GM12864 (cell line): ENCODE measurements at places on chromosomes 11 and 22.

DNA sequence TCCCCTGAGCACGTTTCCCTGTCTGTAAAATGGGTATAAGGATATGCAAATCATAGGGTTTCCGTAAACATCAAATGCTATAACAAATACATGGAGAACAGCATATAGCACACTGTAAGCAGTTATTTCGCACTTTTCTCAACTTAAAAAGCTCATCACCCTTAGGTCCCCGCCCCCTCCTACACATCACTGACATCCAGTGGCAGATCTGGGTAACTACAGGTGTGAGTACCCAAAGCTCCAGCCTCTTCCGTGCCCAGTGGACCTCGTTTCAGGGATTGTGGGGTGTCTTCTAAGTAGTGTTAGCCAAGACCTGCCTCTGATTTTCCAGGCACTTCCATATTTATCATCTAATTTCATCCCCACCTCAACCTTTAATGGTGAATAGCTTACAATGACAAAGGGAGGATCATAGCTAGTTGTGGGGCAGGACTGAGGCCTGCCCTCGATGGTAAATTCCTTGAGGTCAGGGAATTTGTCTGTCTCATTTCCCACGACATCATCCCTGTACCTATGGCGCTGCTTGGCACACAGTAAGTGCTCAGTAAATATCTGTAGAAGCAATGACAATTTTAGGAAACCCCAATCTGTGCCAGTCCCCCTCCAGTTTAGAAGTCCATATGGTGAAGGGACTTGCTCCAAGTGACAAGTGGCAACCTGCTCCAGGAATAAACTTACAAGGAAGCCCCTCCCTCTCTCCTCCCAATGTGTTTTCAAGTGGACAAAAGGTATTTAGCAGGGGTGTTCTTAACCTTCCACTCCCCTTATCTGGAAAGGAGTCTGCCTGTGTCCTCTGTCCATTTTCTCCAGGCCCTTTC lies 340.5 kb downstream of the TENM4 start:
- DNase-seq = peak; percentile 15

DNA sequence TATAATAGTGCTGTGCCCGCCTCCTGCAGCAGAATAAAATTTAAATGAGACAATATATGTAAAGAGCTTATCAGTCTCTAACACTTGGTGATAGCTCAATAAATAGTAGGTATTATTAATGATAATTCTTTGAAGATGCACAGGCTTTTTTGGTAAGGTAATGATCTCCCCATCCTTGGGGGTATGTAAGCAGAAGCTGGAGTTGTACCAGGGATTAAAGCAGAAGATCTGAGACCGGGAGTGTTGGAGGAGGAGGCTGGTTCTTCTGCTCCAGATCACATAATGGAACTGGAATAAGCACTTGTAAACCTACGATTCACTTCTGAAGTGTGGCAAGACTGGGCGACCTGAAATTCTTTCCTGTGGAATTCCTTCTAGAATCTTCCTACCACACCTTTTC lies 8.4 kb downstream of the VSTM5 start:
- no peak for DNase-seq

DNA sequence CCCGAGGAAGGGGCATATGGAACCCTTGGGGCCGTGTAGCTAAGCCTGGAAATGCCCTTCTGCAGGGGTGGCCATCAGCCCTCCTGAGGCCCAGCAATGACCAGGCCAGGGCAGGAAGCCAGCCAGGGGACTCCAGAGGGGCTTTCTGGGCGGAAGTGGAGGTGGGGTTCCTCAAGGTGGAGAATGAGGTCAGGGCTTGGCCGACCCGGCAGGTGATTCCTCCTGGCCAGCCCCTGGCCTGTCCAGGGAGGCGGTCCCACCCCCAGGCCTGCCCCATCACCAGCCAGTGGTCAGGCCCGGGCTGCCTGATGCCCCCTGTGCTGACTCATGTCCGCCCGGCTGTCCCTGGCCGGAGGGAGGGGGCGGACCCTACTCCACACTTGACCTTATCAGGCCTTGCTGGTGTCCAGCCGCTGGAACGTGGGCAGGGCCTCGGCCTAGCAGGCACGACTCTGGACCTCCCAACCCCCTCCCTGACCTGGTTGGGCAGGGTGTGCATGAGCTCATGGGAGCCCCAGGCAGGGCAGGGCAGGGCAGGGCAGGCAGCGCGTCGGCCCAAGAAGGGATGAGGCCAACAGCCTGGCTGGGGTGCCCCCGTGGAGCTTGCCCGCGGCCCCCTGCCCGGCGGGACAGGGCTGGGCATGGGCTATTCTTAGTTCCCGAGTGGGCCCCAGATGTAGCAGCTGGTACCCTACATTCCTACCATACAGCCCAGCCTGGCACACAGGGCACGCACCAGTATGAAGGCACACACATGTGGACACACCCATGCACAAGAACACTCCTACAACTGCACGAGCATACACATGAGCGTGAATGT lies 35.9 kb downstream of the RPL3 start:
- DNase-seq = no peak

GRCh38 chr11:134478176-134478575 lies 66.1 kb upstream of the B3GAT1 start:
- DNase-seq = no peak

- no peak for DNase-seq
These were observed 62.7 kb upstream of the FTH1 start for GRCh38 chr11:62030071-62030684.

GRCh38 chr11:130071211-130071712 lies 1.6 kb downstream of the APLP2 start:
- no peak for DNase-seq

GRCh38 chr11:44165432-44165831 lies 70.0 kb downstream of the EXT2 start:
- DNase-seq = no peak

DNA sequence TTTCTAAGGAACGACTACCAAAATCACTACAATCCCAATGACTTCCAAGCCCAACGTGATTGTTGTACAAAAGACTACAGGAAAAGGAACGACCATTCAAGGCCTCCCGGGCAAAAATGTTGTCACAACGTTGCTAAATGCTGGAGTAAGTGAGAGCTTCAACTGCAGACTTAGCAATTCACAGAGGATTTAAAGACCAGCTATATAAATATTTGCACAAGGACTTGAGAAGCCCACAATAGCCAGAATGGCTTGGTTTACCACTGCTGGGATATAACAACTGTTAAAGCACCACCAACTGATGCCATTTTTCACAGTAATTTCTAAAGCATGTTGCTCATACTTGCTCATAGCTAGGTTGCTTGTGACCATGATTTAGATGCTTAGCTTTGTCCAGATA lies 78.3 kb downstream of the EMSY start:
- DNase-seq = no peak

DNA sequence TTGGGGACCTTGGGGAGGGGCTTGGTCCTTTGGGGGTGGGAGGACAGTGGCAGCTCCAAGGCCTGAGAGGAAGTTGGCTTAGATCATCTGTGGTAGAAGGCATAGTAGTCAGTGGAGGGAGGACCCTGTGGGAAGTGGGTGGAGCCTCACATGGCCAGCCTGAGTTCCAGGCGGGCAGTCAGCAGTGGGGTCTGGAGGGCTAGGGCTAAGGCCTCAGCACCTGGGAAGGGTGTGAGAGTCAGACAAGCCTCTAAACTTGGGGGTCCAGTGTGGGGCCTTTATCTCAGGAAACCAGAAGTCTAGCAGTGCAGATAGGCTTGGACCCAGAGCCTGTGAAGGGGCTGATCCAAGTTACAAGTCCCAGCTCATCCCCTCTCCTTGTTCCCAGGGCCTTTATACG lies 4.0 kb downstream of the NLRX1 start:
- DNase-seq = no peak

DNA sequence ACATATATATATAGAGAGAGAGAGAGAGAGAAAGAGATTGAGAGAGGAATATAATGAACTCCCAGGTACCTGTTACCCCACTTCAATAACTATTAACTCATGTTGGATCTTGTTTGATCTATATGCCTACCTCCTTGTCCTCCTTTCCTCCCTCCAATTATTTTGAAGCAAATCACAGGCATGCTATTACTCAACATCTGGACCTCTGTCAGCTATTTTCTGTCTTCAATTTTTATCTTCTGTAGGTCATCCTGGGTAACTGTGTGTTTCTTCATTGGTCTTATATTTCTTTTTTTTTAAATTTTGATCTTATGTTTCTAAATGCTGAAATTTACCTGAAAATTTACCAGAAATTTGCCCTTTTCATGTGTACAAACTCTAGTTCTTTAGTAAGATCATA lies 24.8 kb downstream of the UVRAG start:
- no peak for DNase-seq

DNA sequence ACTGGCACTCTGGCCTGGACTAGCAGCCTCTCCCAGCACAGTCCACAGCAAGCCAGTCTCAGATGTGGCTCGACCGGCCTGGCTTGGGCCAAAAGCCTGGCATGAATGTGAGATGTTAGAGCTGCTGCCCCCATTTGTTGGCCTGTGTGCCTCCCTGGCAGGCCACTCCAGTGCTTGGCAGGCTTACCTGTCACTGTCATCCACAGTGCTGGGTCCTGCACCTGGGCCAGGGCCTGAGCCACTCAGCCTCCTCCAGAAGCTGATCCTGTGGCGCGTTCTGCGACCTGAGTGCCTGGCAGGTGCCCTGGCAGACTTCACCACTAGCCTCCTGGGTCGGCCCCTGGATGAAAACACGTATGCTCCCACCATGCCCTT lies 36.1 kb downstream of the RRP8 start:
- DNase-seq = no peak
